Mucosa of descending colon (tissue), 3 donors: ENCODE measurements at places on chromosomes 2 and 18. TPM values are rescaled to one million over a fixed set of nuclear protein-coding genes. Genes with fewer than 3 reads are reported as not detected.

Gene GPR45
- not detected for total RNA-seq

Gene CXCR1
- total RNA-seq: 0.13 TPM

Gene IL37
- 0.67 TPM for total RNA-seq

Gene NMS
- total RNA-seq: not detected

Gene ZNF804A
- not detected for total RNA-seq

Gene PJVK
- total RNA-seq: 3.3 TPM

Gene LYG2
- total RNA-seq: not detected

Gene OSGEPL1
- total RNA-seq: 3.9 TPM

Gene DCDC2C
- not detected for total RNA-seq

Gene OTOS
- total RNA-seq: not detected

Gene SGPP2
- total RNA-seq: 75.2 TPM

Gene GCG
- total RNA-seq: 47.4 TPM

Gene ZNG1B
- 27.8 TPM for total RNA-seq
